ENCODE measurements at places on chromosomes 12 and 14. TPM values are rescaled to one million over a fixed set of nuclear protein-coding genes. Genes with fewer than 3 reads are reported as not detected.

RNASE7 gene
- not detected for total RNA-seq

CLEC6A gene
- not detected for total RNA-seq

LRRC43 gene
- total RNA-seq = not detected

DPF3 gene
- 0.31 TPM for total RNA-seq

KITLG gene
- not detected for total RNA-seq

SMCO2 gene
- total RNA-seq = not detected

CSAD gene
- 57.3 TPM for total RNA-seq

UBC gene
- 1,410 TPM for total RNA-seq

TSPAN8 gene
- not detected for total RNA-seq

RD3L gene
- total RNA-seq = not detected

PLBD1 gene
- 1.3 TPM for total RNA-seq

C1QL4 gene
- total RNA-seq = not detected

- DNase-seq = no peak
These were observed 19.1 kb downstream of the RPAP3 start for GRCh38 chr12:47686645-47687240.

DNA sequence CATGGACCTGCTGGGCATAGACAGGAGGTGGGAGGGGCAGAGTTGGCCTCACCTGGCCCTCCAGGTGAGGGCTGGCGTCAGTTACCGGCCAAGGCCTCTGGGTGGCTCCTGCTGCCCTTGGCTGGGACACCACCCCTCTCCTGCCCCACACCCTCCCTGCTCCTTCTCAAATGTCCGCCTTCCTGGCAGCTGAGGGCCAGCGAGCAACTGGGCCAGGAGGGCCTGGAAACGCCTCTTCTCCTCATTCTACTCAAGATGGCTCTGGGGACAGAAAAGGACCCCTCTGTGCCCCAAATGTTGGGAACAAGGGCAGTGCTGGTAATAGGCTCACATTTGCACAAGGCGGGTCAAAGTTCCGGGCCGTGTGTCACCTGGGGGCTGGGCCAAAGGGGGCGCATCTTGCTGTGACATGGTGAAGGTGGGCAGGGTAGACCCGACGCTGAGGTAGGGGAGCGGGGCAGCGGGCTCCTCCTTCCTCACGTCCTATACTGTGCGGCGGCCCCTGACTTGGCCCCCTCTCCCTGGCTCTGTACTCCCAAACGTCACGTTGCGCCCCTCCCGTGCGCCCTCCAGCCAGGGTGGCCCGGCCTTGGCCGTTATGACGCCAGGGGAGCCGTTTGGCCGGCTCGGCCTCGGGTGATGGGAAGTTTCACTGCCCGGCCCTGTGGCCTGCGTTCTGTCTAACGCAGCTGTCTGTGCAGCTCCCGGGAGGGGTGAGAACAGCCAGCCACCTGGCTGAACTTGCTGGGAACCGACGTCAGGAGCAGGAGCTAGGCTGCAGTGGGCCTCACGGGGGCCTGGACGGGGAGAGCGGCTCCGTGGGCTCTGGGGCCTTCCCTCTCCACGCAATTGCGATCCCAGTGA lies 18.0 kb upstream of the DLK1 start:
- DNase-seq = no peak

GRCh38 chr14:89249065-89249695 lies 167.9 kb downstream of the FOXN3 start:
- no peak for DNase-seq

- no peak for DNase-seq
These were observed 367 bp downstream of the GALNT16 start for GRCh38 chr14:69260190-69260860.

GRCh38 chr12:126212824-126213223 lies 1147.6 kb downstream of the AACS start:
- no peak for DNase-seq

- DNase-seq = peak; percentile 9
These were observed 121.2 kb downstream of the PRICKLE1 start for GRCh38 chr12:42468341-42468821.

GRCh38 chr12:23950775-23951451 lies 1.4 kb upstream of the SOX5 start:
- no peak for DNase-seq

GRCh38 chr12:124422570-124423523 lies 128.0 kb downstream of the RFLNA start:
- no peak for DNase-seq

DNA sequence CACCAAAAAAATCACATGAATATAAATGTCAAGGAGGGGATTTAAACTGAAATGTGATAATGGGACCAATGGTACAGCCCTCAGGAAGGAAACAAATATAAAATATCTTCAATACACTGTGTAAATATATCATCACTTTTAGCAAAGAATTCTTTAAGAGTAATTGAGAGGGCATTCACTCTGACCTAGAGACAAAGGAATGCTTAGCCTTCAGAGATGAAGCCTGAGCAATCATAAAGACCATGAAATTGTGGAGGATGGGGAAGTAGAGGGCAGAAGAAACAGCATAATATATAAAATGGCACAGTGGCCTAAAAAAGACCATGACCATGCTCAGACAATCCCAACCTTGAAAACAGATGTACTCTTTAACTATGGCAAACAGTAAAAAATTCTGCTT lies 20.4 kb downstream of the YAF2 start:
- no peak for DNase-seq

DNA sequence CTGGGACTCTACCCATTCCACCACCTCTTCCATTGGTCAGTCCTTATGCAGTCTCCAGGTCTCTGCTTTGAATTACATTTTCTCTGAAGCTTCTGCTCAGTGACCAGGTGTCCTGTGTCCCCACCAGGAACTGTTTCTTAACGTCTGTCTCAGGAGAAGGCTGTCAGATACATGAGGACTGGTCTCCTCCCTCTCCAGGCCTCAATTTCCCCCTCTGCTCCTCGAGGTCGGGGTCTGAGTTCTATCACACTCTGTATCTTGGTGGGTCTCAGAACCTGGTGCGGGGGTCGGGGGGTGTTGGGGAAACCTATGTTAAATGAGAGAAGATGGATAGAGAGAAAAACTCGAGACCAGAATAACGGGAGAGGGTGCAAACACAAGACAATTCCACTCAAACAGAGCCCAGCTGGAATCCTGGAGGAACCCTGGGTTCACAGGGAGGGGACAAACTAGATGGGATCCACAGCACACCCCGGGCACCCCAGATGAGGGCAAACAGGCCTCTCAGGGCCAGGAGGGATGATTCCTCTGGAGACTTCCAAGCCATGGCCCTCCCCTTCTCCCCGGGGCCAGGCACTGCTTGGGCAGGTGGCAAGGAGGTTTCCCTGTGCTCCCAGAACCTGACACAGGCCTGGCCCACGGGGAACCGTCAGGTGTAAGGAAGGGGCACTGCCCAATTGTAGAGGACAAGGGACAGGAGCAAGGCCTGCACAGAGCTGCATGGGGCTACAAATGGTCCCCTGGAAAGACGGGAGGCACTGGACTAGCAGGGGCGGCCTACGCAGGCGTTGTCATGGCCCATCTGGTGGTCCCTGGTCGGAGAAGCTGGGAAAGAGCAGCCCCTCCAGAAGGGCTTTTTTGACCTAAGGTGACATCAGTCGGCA lies 313.2 kb upstream of the DIO3 start:
- no peak for DNase-seq

DNA sequence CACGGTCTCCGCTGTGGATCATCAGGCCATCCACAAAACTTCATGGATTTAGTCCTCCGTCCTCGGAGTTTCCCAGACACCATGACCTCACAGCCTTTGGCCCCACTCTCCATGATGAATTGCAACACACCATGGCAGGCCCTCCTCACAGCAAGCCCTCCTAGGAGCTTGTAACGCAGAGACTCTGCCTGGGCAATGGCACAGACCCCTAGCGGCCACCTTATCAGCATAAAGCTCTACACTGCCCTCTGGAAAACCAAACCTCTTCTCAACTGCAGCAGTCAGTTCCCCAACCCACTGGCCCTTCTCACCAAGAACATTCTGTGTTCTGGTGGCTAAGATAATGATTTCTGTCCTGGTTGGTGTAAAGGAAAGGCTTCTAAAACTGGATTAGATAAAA lies 238.4 kb upstream of the USP15 start:
- DNase-seq = no peak

DNA sequence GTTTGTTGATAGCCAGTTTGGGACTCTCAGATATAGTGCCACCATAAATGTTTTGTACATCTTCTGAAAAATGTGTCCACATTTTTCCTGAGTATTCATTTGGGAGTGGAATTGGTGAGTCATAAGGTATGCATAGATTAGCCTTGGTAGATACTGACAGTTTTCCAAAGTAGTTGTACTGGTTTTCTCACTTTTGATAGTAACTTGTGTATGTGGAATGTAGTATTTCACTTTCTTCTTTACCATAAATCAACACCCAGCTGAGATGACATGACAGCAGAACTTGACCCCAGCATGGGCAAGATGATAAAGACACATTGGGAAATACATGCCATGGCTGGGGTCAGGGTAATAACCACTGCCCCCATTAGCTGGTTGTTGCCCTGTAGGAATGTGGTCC lies 5.4 kb downstream of the FBXW8 start:
- no peak for DNase-seq

GRCh38 chr12:88037770-88038169 lies 8.6 kb upstream of the C12orf50 start:
- DNase-seq = no peak

GRCh38 chr12:131795690-131796410 lies 32.3 kb upstream of the MMP17 start:
- DNase-seq = no peak

DNA sequence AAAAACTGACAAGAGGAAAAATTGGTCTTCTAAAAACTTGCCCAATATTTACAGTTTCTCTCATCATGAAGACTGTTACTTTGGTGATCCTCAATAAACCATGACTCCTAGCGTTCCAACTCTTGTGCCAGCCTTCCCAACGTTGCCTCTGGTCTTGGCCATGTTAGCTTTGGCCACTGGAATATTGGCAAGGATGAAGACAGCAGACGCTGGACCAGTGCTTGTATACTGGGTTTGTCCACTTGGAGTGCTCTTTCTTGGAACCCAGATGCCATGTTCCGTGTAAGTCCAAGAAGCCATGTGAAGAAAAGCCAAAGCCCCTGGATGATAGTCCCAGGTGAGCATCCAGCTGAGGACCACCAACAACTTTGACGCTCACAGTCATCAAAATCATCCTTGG lies 379.6 kb downstream of the NUAK1 start:
- DNase-seq = no peak

- no peak for DNase-seq
These were observed 9.3 kb downstream of the EIF5 start for GRCh38 chr14:103343164-103343879.

GRCh38 chr12:109827566-109828550 lies 5.3 kb downstream of the TRPV4 start:
- no peak for DNase-seq

DNA sequence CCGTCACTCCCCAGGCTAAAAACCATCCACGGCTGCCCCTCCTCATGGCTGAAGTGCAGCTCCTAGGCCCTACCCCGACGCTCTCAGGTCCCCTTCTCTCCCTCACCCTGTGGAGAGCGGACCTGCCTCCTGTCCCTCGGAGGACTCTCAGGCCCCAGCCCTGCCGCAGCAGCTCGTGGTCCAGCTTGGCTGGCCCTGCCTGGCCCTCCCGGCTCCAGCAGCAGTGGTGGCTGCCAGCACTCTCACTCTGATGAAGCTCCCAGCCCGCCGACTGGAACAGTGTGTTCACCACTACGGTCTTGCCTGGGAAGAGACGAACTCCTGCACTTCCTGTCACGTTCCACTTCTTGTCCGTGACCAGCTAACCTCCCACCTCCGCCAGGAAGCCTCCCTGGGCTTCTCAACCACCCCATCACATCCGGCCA lies 11.1 kb downstream of the BAG5 start:
- DNase-seq = no peak

DNA sequence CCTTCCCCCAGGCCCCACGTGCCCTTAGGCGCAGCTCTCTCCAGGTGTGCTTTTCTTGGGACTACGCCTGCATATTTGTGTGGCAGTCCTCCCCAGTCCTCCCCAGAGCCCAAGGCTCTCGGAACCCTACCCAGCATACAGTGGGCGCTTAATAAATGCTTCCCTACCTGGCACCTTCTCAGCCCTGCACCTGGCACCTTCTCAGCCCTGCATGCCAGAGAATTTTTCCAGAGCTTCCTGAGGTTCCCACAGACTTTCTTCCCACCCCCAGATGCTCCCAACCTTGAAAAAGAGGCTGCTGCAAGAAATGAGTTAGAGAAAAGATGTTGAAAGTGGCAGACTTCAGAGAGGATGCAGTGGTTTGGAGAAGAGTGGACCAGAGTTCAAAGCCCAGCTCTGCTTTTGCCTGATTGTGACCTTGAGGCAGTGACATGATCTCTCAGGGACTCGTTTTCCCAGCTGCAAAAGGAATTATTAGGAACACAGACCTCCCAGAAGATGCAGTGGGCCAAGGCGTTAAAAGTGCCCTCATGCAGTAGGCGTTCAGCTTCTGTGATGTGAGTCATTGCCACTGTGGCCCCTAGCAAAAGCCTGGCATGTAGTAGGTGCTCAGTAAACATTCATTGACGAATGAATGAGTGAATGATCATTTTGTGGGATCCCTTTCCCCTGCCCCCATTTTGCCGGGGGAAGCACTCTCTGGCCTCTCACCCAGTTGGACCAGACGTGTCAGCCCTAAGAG lies 167.2 kb downstream of the PHETA1 start:
- DNase-seq = no peak

DNA sequence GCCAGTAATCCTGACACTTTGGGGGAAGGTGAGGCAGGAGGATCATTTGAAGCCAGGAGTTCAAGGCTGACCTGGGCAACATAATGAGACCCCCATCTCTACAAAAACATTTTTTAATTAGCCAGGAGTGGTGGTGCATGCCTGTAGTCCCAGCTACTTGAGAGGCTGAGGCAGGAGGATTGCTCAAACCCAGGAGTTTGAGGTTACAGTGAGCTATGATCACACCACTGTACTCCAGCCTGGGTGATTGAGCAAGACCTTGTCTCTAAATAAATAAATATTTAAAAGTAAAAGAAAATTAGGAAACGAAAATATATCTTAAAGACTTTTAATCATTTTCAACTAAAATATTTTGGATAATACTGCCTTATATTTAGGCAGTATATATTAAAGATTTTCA lies 25.9 kb downstream of the CKB start:
- no peak for DNase-seq

- DNase-seq = no peak
These were observed 30.6 kb upstream of the CLEC14A start for GRCh38 chr14:38286452-38286851.
